Sigmoid colon (tissue), 7 donors: ENCODE measurements at places on chromosomes 4 and X. TPM values are rescaled to one million over a fixed set of nuclear protein-coding genes. Genes with fewer than 3 reads are reported as not detected.

- peak; percentile 84 for DNase-seq
- H3K27ac ChIP-seq, result peak overlapping the region; percentile 81
- H3K27me3 ChIP-seq, result no peaks in the 10 kb centered on the region
- H3K4me1 ChIP-seq, result peaks cover 79% of the 10 kb centered on the region
Measured at GRCh38 chrX:154735695-154736393, 15.0 kb downstream of the GAB3 start.

- no peaks in the 10 kb centered on the region for H3K27me3 ChIP-seq
- H3K36me3 ChIP-seq, result no peaks in the 10 kb centered on the region
- no peak for DNase-seq
- no peak overlapping the region for H3K4me3 ChIP-seq
Measured at GRCh38 chr4:34422472-34423175, 1821.7 kb downstream of the ARAP2 start.

GRCh38 chr4:151038452-151039157 lies 23.5 kb upstream of the LRBA start:
- no peaks in the 10 kb centered on the region for H3K4me1 ChIP-seq
- DNase-seq, result no peak
- no peak overlapping the region for H3K27ac ChIP-seq
- no peak overlapping the region for H3K4me3 ChIP-seq
- H3K36me3 ChIP-seq, result no peaks in the 10 kb centered on the region

DNA sequence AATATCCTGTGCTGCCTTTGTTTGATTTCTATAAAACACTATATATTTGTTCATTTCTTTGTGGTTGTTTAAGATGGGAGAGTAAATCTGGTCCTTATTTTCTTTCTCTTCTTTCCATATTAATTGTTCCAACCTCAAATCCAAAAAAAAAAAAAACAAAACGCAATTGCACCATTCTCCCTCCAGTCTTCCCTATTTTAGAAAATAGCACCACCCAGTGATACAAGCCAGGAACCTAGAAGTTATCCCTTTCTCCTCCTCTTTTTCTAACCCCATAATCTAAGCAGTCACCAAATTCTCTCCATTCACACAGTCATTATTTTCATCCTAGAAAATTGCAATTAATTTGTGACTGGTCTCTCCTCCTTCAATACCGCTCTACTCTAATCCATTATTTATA lies 107.8 kb downstream of the GABRA3 start:
- no peaks in the 10 kb centered on the region for H3K4me1 ChIP-seq
- H3K27me3 ChIP-seq, result no peaks in the 10 kb centered on the region
- no peaks in the 10 kb centered on the region for H3K36me3 ChIP-seq
- no peak for DNase-seq

DNA sequence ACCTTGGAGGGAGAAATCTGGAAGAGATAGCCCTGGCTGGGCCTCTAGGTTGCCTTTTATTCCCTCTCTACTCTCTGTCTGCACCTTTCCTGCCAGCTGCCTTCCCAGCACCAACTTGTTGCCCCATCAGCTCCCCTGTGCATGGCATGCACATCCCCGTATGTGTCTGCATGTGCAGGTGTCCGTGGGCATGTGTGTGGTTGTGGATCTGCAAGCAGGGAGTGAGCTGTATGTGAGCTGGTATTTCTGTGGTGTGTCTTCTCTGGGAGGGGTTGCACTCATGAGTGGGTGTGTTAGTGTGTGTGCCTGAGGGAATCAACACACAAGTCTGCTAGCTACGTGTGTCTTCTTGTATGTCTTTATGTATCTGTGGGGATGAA lies 9.9 kb downstream of the L1CAM start:
- DNase-seq, result no peak
- no peak overlapping the region for H3K27ac ChIP-seq
- H3K4me1 ChIP-seq, result no peaks in the 10 kb centered on the region
- peaks cover 12% of the 10 kb centered on the region for H3K27me3 ChIP-seq

The ADH7 gene
- total RNA-seq, result not detected

The GPRASP1 gene
- 28.6 TPM for total RNA-seq

The MTM1 gene
- 15.3 TPM for total RNA-seq

The ADH1B gene
- total RNA-seq, result 270 TPM

The CYP4V2 gene
- 30.0 TPM for total RNA-seq
